ENCODE measurements at places on chromosomes 11 and 22.
A peak's percentile ranks its signal among the peaks of the same experiment; 100 is the strongest.

- DNase-seq = no peak
These were observed 866 bp upstream of the SELENOO start for GRCh38 chr22:50199829-50200460.

GRCh38 chr11:70117567-70118145 is 39.5 kb downstream of the ANO1 start:
- DNase-seq = no peak

- DNase-seq = no peak
These were observed 84.4 kb upstream of the SLC5A12 start for GRCh38 chr11:26806219-26806618.

- no peak for DNase-seq
These were observed 33.7 kb upstream of the MYRF start for GRCh38 chr11:61718621-61719302.

DNA sequence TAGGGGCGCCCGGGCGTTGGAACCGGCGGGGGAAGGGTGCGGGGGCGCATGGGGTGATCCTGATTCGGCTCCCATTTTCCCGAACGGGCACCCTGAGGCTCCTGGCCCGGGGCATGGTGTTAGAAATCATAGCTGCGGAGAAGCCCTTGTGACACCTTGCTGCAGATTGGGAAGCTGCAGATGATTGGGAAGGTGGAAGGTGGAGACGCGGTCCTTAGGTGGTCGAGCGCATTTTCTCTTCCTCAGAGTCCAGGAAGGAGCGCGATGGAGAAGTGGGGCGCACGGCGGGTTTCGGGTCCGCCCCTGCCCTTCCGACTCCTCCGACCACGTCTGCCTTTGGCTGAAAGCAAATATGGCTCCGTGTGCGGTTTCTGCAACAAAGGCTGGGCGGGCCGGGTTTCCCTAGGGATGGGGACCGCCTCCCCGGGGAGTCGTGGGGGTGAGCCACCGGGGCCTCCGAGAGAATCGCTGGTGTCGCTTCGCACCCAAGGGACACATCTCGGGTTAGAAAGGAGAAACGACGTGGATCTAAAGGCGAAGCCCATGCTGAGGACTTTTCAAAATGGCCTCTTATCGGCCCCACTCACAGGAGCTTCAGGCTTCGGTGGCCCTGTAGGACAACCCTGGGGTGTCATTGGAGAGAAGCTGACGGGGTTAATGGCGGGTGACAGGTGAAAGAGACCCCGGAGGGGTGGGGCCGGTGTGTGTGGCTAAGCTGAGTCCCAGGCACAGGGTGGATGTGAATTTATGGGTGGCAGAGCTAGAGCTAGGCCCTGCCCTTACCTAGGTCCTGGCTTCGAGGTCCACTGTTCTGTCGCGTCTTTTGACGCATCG is 707 bp upstream of the FTH1 start:
- peak; percentile 84 for DNase-seq

DNA sequence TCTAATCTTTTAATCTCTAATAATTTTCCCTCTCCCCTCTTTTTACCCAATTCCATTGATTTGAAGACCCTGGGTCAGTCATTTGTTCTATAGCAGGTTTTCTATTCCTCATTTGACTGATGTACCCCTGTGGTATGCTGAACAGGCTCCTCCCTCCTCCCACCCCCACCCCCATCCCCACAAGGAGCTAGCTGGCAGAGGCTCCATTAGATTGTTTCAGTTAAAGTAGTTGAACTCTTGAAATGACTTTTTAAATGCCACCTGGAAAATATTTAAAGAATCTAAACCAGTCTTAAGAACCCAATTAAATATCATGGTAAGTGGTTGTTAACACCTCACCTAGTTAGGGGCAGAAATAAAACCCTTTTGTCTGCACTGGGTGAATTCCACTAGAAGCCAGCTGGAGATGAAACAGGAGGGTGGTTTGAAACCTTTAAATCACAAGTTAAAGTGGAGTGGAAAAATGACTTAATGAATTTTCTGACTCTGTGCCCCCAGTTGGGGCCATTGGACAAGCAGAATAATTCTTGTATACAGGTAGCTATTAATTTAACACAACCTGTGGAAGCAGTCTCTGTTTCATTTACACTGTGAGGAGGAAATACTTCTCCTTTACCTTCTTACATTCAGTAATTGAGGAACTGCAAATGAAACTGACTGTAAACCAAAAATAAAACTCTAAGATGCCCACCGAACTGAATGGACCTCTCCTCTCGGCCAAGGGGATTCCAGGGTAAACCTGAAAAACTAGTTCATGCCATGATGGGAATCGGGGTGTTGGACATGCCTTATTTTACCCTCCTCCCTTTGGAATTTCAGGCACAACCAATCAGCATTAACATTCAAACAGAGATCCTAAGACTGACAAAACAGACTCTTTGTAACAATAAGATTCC is 30.7 kb downstream of the PRR5L start:
- no peak for DNase-seq

- peak; percentile 21 for DNase-seq
These were observed 272.5 kb downstream of the TBC1D22A start for GRCh38 chr22:47034905-47035419.

DNA sequence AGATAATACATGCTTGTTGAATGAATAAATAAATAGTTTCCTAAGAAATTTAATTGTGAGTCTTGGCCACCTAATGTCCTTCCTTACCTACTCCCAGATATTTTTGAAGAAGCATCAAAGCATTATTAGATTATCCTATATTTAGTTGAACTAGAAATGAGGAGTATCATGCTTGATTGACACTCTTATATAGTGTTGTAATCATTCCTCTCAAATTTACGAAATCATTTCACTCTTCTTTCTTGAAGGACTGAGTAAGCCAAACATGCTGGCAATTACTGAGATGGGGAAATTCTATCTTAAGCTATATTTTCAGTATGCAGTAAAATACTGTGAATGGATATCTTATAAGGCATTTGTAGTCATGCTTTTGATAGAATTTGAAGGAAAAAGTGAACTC is 189.0 kb downstream of the LUZP2 start:
- DNase-seq = no peak

DNA sequence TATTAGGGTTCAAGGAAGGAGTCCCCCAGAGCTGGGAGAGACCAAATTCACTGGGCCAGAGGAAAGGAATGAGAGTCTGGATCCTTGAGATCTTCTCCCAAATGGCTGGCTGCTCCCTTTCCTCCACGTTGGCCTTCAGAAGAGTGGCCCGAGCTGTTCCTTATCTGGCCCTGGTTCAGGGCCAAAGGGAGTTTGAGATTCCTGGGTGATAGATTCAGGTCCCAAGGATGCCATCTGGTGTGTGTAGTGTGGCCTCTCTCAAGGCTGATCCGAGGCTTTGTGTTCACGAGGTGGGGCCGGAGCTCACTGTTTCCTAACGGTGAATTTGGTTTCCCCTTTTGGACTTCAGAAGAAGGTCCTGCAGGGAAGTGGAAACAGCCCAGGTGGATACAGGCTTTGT is 17.4 kb upstream of the ABCC8 start:
- DNase-seq = no peak

GRCh38 chr11:113184498-113184897 is 129.9 kb upstream of the TTC12 start:
- no peak for DNase-seq

GRCh38 chr11:83948200-83948599 is 662.0 kb upstream of the CCDC90B start:
- no peak for DNase-seq

DNA sequence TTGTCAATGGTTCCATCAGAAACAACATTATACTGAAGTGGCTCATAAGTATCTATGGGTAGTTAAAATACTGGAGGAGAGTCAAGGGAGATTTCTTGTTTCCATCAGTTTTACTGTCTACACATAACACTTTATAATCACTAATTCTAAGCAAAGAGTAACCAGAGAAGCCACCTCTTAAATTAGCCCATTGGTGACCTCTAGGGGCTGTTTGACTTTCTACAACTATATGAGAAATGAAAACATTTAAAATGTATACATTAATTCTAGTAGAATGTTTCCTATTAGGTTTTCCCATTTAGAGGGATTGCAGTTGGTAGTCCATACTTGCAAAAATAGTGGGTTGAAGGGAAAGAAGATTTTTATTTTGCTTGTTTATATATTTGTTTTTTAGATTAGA is 504.3 kb downstream of the FAM181B start:
- DNase-seq = peak; percentile 21

DNA sequence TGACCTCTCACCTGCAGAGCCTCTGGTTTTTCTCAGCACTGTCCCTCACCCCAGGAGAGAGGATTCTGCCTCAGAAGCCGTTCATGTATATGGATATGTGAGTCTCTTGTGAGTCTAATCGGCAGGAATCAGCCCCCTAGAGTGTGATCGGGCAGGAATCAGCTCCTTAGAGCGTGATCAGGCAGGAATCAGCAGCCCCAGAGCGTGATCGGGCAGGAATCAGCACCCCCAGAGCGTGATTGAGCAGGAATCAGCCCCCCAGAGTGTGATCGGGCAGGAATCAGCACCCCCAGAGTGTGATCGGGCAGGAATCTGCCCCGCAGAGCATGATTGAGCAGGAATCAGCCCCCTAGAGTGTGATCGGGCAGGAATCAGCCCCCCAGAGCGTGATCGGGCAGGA is 80.0 kb upstream of the EIF3D start:
- DNase-seq = no peak

DNA sequence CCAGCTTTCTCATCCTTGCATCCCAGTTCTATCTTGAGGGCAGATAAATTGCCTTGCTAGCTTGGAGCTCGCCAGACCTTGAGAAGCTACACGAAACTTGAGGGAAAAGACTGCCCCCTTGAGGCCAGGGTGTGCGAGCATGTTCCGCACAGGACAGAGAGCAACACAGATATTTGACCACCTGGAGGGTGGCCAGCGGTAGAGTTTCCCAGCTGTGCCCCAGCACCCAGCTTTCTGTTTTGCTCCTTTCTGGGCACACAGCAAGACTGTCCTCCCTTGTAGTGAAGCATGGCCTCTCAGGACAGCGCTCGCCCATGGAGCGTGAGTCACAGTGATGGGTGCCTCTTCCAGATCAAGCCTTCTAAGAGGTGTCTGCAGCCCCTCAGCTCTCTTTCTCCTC is 23.5 kb downstream of the SPATA19 start:
- peak; percentile 69 for DNase-seq

- no peak for DNase-seq
These were observed 11.3 kb upstream of the CXCR5 start for GRCh38 chr11:118872403-118872821.

- DNase-seq = no peak
These were observed 66.2 kb downstream of the DHCR7 start for GRCh38 chr11:71381781-71382505.

GRCh38 chr11:36273110-36273509 is 16.1 kb downstream of the COMMD9 start:
- peak; percentile 82 for DNase-seq

DNA sequence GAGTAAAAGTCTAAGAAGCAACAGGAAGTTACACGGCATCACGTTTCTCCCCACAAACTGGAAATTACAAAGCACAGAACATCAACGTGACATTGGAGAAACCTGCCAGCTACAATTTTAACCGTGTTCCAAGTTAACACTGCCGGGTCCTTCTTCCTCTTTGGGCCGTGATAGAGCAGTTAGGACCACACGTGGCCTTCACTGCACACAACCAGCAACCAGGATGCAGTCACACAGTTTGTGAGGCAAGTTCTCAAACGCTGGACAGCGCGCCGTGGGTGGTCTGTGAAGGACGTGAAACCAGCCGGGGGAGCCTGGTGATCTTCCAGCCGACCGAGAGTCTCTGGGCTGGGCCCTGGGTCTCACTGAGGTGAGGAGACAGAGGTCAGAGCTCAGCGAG is 14.6 kb downstream of the C11orf21 start:
- no peak for DNase-seq

DNA sequence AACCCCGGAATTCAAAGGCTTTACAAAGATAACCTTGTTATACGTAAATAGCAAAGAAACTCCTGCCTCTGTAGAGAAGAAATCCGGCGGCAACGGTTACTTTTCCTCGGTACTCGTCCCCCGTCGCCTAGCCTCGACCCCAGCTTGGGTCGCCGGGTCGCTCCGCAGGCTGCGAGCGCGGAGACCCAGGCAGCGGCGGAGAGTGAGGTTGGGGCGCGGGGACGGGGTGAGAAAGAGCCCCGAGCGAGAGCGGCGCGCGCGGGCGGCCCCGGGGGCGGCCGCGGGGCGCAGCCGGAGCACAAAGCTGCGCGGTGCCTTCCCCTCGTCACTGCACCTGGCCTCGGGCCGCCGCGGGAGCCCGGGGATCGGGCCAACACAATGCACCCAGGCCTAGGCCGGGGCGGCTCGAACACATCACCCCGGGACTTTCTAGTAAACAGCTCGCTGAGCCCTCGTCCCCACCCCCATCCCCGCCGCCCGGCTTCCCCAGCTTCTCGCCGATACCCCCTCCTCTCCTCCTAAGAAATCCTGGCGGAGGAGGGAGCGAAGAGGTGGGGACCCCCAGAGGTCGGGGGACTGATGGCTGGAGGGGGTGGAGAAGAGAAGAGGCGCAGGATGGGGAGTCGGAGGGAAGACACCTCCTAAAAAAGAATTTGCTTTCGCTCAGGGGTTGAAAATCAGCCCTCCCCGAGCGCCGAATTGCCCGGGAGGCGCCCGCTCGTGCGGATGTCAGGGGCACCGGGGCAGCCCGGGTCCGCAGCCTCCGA is 845 bp downstream of the MPPED2 start:
- peak; percentile 72 for DNase-seq

- no peak for DNase-seq
These were observed 1383.2 kb downstream of the BRD1 start for GRCh38 chr22:48444320-48445112.

DNA sequence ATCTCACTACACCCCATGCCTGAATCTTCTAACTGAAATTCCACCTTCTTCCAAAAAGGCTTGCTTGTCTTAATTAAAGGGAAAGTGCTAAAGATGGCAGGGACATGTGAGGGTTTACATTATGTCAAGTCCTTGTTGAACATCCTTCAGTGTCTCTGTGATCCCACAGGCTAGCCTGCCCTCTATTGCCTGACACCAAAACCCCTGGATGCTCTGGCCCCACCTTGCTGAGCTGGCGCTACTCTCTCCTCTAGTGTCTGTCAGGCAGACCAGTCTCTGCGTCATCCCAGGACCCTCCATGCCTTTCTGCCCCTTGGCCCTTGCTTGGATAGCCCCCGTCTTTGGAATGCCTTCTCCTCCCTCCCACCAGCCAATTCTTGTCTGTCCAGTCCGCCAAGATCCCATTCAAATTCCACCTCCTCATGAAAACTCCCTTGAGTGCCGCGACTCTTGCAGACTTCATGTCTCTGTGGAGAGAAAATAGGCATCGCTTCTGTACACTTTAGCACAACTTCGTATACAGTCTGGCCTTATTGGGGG is 69.3 kb downstream of the PKNOX2 start:
- no peak for DNase-seq

DNA sequence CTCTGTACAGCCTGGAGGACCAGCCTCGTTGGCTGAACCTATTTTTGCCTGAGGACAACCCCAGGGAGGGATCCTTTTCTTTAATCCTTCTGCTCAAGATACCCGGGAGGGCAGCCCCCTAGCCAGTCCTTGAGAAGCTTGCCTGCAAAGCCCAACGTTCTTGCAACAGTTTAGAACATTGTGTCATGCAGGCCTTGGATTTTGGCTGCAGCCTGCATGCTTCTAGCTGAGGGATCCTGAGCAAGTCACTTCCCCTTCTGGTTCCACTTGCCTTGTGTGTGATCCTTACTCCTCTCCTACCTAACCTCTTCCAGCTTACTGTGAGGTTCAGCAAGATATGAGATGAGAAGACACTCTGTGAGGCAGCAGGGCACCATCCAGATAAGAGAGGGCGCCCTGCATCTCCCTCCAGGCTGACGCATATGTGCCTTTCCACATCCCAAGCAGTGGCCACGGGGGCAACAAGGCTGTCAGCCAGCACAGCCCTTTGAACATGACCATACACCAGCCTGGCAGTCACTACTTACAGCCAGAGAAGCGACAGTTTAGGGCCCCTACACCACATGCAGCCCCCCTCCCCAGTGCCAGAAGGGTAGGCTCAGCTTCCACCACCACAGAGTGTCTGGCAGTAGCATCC is 76.1 kb downstream of the C11orf58 start:
- no peak for DNase-seq

- DNase-seq = no peak
These were observed 215.3 kb downstream of the KCNA4 start for GRCh38 chr11:29801561-29801960.
